ENCODE measurements at places on chromosomes 7 and 10.
A peak's percentile ranks its signal among the peaks of the same experiment; 100 is the strongest.

DNA sequence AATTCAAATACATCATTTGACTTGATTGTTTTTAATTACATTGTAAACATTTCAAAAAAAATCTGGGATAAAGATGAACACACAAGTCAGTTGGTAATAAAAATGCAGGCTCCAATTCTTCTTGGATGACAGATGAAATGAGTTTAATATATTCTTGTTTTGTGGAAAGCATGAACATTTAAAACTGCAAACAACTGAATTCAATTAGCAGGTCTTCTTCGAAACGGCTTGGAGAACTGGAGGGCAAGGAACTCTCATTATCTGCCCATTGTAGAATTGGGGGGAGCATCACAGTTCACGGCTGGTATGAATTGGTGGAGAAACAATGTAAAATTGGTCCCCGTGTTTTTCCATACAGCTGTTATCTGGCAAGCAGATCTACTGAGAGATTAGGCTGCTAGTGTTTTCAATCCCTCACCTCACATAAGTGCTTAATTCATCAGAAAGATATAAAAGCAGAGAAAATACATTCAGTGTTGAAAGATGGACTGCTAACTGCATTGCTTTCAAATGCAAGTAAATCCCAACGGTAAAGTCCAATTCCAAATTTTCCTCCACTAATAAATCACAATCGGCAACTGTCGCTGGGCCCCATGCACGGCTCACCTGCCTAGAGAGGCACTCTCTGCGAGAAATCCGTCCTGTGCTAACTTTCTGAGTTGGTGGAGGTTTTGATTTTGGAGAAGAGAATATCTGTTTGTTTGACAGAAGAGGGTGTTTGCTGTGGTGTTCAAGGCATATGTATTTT is 199.5 kb downstream of the ZNF438 start:
- DNase-seq: no peak

DNA sequence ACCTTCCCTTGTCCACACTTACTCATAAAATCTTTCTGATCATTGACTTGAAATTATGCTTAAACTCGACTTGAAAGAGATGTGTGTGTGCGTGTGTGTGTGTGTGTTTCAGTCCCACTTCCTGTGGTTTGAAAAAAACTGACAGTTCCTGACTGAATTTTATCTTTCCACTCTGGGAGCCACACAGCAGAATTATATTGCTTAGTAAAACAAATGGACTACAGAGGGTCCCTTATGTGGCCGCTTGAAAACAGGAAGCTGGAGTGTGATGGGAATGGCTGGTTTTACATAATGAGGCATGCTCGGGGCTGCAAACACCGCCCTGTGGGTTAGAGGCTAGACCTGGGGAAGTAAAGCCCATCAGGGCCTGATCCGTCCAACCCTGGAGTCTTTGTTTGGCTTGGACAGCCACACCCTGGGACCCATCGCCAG is 54.8 kb downstream of the LYZL1 start:
- DNase-seq: no peak

GRCh38 chr10:24575481-24576002 is 148.1 kb downstream of the ARHGAP21 start:
- no peak for DNase-seq

DNA sequence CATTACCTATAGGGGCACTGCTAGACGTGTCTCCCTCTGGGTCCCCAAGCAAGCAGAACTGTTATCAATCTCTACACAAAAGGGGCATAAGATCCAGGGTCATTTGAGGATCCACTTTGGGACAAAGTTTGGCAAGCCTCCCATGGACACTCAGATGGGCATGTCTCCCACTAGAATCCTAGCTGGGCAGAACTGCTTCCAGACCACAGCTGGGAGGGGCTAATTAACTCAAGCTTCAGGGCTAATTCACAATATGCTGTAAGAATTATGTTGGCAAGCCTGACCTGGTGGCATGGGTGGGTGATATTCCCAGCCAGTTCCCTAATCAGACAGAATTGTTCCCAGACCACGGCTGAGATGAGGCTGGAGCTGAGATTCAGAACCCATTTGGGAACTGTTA is 738.4 kb upstream of the FZD8 start:
- no peak for DNase-seq

DNA sequence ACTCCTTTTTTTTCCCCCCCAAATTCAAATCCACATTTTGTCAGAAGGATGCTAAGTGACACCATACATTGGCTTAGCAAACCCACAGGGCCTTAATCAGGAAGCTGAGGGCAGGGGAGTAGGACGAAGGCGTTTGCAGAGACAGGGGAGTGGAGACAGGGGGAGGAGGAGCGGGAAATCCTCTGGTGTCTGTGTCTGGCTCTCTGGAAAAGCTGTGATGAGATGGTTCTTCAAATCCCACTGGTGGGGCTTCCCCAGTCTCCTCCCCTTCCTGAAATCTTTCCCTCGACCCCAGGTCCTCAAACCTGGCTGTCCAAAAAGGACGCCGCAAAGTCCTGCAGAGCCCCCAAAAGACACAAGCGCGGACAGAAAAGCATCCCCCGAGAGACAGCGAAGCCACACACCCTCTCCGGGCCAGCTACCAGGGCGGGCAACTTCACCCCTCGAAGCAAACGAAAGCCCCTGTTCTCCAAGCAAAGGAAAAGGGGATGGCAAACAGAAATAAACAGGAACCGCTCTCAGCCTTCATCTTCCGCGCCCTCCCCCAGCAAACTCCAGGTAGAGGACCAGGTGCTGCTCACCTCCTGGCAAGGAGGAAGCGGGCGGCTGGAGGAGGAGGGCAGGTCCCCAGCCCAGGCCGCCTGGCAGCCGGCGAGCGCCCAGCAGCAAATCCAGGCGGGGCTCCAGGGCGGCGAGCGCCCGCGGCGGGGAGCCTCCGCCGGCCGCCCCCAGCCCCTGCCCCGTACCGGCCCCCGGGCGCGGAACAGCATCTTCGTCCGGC is 520 bp downstream of the ELAPOR2 start:
- peak; percentile 13 for DNase-seq

DNA sequence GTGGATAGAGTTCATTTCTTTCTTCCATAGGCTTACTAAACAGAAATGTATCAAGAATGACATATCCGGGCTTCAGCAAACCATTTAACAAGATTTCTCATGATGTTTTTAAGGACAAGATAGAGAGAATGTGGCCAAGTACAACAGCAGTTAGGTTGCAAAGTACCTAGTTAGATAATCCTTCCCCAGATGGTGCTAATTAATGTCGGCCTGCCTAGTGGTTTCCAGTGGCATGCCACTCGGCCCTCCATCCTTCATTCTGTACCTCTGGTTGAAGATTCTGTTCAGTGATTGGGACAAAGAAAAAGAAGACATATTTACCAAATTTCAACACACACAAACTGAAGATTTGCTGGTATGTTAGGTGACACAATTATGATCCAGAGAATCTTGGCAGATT is 212.1 kb downstream of the MACC1 start:
- no peak for DNase-seq

DNA sequence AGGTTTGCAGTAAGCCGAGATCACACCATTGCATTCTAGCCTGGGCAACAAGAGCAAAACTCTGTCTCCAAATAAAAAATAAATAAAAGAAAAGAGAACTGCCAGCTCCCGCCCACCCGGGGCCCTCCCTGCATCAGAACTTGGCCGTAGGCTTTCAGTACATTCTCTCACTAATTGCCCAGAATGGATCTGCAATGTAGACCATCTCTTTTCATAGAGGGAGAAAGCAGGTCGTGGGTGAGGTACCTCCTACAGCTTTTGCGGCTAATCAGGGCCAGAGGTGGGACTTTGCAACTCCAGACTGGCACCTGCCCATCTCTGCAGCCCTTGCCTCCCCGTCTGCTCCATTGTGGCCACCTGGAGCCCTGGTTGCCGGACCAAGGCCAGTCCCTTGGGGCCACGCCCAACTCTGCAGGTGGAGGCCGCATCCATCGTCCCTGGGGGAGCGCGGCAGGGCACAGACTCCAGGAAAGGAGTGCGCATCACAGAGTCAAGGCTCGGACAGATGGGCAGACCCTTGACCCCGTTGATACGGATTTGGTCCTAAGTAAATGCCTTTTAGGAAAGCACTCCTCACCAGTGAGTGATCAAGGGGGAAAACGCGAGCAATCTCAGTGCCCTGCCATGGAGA is 179.1 kb upstream of the SH2B2 start:
- no peak for DNase-seq

GRCh38 chr10:122053314-122053713 is 64.4 kb downstream of the TACC2 start:
- no peak for DNase-seq

- DNase-seq: no peak
Observed at GRCh38 chr7:157282141-157282801, 54.5 kb upstream of the DNAJB6 start.

DNA sequence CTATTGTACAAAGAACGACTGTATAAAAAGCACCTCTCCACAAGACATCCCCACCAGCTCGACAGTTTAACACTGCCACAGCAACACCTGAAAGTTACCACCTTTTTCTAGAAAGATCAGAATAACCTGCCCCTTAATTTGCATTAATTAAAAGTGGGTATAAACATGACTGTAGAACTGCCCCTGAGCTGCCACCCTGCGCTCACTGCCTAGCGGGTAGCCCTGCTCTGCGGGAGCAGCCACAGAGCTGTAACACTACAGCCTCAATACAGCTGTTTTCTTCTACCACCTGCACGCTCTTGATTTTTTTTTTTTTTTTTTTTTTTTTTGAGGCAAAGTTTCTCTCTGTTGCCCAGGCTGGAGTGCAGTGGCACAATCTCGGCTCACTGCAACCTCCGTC is 140.9 kb downstream of the PARD3 start:
- DNase-seq: no peak

DNA sequence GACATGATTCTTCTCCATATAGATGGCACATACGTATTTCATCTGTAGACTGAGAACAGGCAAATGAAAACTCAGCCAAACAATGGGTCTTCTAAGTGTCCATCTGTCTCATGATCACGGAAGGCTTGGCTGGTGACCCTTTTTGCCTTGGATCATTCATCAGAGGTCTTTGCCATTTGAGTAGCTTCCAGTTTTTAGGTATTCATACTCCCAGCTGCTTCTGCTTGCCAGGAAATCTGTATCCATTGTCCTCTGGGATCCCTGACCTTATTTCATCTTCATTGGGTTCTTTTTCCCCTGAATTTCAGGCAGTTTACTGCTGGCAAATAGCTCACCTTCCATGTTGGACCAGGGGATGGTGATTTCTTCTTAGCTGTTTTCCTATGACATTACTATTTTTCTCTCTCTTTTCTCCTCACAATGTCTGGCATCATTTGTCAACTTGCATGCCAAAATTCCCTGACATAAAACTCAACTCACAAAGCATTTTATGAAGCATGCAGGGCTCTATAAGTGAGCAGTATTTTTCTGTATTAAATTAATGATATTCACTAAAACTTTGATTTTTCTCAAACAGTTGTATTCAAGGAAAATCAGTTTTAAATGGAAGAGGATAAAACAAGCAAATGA is 241.2 kb downstream of the DNAJB9 start:
- no peak for DNase-seq

DNA sequence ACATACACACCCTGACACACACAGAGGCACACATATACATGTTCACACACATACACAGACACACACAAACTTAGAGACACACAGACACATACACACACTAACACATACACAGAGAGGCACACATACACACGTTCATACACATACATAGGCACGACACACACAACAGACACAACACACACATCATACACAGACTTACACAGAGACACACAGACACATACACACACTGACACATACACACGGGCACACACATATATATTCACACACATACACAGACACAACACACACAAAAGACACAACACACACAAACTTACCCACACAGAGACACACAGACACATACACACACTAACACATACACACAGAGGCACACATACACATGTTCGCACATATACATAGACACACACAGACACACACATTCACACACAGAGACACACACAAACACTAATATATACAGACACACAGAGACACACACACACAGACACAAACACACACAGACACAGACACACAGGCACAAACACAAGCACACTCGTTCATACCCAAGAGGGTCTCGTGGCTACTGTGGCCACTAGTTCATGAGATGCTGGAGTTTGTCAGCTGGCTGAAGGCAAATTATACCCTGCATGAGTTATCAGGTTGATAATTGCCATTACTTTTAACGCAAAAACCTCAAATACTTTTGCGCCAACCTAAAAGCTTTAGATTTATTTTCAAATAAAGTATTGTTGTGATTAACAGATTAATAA is 17.7 kb upstream of the KLF6 start:
- DNase-seq: no peak

DNA sequence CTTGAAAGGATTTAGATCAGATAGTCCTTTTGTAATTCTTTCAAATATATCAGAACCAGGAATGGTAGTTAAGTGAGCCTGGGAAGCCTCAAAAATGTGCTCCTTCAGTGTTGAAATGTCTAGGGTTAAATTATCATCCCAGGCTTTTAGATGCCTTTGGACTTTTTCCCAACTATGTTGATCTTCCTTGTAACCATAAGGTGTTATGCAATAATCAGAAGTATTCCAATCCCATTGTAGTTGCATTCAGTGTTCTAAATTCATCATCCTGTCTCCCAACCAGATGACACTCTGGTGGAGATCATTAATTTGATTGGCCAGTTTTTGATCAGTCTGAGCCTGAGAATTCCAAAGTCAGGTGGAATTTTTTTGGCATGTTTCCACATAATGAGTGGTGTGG is 35.1 kb upstream of the AKR1C2 start:
- no peak for DNase-seq

GRCh38 chr7:72223351-72223750 is 188.8 kb downstream of the CALN1 start:
- no peak for DNase-seq

- DNase-seq: no peak
Observed at GRCh38 chr10:11877591-11877905, 54.4 kb downstream of the PROSER2 start.

DNA sequence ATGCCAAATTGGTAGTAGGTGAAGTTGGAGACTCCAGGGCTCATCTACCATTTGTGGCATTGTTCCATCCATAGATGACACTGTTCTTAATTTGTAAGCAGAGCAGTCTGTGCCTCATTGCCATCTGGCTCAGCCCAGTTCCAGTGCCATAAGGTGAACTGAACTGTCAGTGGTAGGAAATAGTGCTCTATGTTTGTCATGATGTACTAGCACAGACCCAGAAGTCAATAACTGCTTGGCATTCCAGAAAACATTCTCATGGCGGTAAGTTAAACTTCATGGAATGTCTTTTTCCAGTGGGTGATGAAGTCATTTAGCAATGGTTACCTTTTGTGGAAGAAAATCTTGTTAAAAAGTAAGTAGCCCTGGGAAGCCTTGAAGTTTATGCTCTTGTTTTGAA is 302.7 kb downstream of the SUGCT start:
- DNase-seq: no peak

- DNase-seq: no peak
Observed at GRCh38 chr10:74381291-74381853, 230.4 kb downstream of the ADK start.

- no peak for DNase-seq
Observed at GRCh38 chr10:73044378-73045285, 52.0 kb downstream of the P4HA1 start.

- no peak for DNase-seq
Observed at GRCh38 chr10:120414946-120415345, 42.1 kb upstream of the PLPP4 start.

GRCh38 chr7:95874541-95875265 is 102.3 kb downstream of the DYNC1I1 start:
- no peak for DNase-seq

DNA sequence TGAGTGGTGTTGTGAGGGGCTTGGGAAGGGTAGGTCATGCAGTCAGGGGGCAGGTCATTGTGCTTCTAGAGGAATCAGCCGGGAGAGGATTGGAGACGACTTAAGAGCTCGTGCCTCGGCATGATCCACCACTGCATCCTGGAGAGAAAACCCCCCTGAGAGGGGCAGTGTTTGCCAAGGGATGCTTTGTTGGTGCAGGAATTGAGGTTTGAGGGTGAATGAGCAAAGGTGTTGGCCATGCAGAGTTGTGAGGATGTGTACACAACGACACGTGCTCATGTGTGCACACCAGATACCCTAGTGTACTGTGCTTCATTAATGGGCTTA is 85.6 kb upstream of the ANLN start:
- DNase-seq: no peak
